ENCODE measurements at places on chromosomes 16 and 17.

DNA sequence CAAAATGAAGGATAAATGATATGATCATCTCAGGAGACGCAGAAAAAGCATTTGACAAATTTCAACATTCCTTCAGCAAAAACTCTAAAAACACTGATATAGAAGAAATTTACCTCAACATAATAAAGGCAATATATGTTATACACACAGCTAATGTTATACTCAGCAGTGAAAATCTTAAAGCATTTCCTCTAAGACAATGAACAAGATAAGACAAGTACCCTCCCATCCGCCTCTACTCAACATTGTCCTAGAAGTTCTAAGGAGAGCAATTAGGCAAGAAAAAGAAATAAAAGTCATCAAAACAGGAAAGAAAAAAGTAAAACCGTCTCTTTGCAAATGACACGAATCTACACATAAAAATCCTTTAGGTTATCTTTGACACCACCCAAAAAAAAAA lies 1432.8 kb downstream of the CDH11 start:
- no peak for DNase-seq

- peak; percentile 28 for DNase-seq
Measured at GRCh38 chr16:22291860-22292318, 5.3 kb upstream of the POLR3E start.

- DNase-seq: no peak
Measured at GRCh38 chr16:67284699-67285646, 5.6 kb downstream of the PLEKHG4 start.

DNA sequence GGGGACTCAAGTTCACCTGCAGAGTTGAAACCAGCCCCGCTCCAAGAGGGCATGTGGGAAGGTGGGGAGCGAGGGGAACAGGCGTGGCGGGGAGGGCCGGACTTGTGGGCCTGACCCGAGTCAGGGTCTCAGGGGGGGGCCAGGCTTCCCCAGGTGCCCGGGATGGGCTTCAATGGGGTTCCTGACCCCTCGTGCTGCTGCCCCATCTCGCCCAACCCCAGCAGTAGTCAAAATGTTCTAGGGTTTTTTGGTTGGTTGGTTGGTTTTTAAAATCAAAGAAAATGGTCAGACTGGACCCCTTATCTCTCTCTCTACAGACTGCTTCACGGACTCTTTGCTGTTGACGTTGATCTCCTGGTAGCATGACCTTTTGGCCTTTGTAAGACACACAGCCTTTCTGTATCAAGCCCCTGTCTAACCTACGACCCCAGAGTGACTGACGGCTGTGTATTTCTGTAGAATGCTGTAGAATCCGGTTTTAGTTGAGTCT lies 69.5 kb downstream of the AMFR start:
- no peak for DNase-seq

DNA sequence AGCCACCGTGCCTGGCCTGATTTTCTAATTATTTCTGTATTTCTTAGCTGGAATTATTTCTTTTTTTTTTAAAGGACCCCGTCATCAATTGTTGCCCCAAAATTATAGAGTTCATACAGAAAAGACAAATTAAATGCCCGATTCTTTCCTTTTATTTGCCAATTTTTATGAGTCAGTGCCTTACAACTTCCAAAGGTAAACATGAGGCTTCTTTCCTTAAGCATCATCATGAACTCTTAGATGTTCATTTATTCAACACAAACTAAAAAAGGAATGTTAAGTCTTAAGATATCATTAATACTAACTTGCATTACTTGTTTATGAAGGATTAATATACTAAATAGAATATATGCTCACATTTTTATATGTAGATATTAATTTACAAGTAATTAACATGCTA lies 7.2 kb upstream of the ARHGDIA start:
- no peak for DNase-seq

- no peak for DNase-seq
Measured at GRCh38 chr16:47627721-47628120, 166.6 kb downstream of the PHKB start.

- DNase-seq: no peak
Measured at GRCh38 chr17:5976251-5976650, 93.9 kb upstream of the WSCD1 start.

DNA sequence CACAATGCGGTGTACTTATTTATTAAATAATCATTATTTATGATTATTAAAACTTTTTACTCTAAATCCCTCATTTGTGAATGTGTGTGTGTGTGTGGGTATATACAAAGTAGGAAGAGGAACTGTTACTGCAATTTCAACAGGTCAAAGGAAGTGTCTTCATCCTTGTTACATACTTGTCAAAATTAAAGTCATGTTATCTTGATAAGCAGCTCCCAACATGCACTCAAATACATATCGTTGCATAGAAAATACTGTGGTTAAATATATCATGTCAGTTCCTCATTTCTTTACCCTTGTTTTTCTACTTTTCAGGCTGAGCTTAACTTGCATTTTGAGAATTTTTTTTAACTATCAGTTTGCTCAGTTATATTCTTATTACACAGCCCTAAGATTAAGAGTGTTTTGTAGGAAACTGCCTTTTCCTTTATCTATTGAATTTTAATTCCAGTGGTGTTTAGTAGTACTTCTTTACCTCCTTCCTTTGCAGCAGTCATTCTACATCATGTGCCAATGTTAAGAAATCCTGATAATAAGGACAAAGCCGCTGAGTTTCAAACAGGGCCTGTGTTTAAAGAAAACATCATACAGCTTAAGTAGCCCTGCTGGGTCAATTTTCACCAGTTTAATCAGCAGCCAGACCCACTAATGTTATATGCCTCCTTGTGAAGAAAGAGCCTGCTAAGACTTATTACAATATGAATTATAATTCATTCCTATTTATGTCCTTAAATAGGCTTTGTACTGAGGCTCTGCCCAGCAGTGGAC lies 7.2 kb downstream of the EFCAB5 start:
- no peak for DNase-seq

DNA sequence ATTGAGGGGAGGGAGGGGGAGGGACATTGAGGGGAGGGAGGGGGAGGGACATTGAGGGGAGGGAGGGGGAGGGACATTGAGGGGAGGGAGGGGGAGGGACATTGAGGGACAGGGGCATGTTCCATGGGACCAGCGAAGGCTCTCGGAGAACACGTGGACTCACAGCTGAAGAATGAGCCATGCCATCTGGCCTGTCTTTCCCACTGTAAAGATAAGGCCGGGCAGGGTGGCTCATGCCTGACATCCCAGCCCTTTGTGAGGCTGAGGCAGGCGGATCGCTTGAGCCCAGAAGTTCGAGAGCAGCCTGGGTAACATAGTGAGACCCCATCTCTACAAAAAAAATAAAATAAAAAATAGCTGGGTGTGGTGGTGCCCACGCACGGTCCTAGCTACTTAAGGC lies 32.5 kb downstream of the RPH3AL start:
- DNase-seq: no peak

- no peak for DNase-seq
Measured at GRCh38 chr17:57425431-57425830, 169.1 kb downstream of the MSI2 start.

GRCh38 chr16:84268291-84269040 lies 26.2 kb upstream of the WFDC1 start:
- no peak for DNase-seq

DNA sequence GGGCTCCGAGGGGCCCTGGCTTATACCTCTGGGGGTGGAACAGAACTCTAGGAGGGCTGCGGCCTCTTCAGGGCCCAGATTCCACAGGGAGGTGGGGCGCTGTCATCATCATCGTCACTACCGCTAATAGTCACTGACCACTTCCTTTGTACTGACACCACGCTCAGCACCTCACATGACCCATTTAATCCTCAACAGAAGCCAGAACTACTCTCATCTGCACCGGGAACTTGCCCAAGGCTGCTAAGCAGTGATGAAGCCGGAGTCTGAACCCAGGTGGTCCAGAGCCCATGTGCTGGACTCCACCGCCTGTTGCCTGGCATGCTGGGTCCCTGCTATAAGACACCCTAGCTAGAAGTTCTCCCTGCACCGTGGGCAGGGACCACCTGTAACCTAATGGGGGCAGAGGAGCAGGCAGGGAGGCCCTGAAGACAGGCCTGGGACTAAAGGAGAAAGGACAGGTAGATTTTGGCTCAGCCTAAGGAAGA lies 12.0 kb downstream of the UNC13D start:
- peak; percentile 75 for DNase-seq

DNA sequence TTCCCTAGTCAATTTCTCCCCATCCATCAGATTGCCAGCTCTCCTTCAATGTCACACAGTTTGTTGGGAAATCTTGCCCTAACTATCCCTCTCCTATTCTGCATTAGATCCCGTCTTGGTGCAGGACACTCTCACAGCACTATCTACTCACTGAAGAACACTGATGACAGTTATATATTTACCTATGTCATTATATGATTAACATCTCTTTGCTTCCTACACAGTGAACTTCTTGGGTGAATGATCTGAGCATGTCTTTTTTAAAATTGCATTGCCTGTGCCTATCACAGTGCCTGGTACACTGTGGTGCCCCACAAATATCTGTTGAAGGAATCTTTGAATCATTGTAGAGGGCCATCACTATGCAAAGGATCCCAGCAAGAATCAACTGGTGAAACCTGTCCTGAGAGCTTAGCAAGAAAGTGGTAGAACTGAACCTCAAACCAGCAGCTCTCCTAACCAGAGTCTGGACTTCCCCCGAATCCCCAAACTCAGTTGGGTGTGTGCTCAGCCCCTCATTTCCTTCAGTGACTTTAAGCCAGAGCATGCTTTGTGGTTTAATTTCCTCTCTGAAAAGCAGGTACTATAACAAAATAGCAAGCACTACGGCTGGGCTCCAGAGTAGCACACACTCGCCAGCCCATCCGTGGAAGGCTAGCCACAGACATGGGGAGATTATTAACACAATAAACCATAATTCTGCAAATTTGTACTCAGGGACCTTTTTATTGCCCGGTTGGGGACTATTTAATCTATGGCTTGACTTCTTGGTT lies 680.7 kb upstream of the SALL1 start:
- DNase-seq: no peak

DNA sequence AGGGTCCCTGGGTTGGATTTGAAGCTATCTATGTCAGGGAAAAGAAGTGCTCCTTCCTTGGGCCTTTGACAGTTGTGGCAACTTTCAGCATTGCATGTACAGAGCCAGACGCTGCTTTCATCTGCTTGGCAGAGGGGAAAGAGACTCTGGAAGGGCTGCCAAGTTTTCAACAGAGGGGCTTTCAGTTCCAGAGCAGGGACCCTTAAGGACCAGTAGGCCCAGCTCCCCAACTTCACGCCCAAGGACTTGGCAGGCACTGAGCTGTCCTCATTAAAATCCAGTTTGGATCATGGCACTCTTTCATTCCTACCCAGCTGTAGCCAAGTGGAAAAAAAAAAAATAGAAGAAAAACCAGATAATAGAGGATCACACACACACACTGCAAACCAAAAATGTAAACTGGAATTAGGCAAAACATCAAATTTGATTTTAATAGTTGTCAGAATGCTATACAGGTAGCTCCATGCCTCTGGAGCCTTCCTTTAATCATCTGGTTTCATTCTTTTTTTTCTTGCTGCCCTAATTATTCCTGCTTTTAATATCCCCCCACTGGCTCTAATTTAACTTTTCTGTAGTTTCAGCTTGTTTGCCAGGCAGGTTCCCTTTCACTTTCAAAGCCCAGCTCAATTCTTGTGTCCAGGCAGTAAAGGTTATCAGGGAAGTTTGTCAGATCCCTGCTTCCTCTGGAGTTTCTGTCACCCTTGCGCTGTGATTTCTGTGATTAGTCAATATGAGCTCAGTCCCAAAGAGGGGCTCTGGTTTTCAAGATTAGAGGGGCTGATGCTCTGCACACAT lies 702.6 kb upstream of the CDH8 start:
- no peak for DNase-seq

- peak; percentile 32 for DNase-seq
Measured at GRCh38 chr16:10578474-10579316, 1.7 kb downstream of the EMP2 start.

GRCh38 chr17:77958716-77959125 lies 218 bp downstream of the TNRC6C start:
- no peak for DNase-seq

- no peak for DNase-seq
Measured at GRCh38 chr17:80196652-80197051, 23.5 kb downstream of the SGSH start.
